ENCODE measurements at places on chromosomes 11 and 22.

DNA sequence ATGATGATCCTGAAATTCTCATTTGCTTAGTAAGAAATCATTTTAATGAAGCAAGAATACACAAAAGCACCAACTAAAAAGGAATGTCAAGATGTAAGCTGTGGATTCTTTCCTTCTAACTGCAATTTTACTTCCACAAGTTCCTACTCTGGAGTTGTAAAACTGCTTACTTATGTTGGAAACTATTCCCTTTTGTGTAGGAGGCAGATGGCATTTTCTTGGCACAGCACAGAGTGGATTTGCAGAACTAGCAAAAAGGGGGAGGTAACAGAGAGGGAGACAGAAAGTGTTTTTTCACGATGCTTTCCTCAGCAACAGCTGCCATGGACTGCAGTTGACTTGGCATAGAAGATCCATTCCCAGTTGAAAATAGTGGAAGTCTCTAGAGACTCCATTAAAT is 1112.0 kb upstream of the RAG2 start:
- DNase-seq, result peak; percentile 32

GRCh38 chr11:69537855-69538640 is 56.6 kb downstream of the LINC01488 start:
- DNase-seq, result no peak

DNA sequence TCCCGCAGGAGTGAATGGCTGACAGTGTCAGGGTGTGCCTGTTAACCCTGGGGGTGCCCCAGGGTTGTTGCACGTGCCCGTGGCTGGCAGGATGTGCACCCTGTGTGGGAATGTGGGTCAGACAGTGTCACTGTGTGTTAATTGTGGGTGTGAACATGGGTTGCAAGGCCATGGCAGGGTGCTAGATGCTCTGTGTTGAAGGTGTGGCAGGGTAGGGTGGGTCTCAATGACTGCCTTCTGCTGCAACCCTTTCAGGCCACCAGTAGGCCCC is 8.3 kb downstream of the RIN1 start:
- no peak for DNase-seq

DNA sequence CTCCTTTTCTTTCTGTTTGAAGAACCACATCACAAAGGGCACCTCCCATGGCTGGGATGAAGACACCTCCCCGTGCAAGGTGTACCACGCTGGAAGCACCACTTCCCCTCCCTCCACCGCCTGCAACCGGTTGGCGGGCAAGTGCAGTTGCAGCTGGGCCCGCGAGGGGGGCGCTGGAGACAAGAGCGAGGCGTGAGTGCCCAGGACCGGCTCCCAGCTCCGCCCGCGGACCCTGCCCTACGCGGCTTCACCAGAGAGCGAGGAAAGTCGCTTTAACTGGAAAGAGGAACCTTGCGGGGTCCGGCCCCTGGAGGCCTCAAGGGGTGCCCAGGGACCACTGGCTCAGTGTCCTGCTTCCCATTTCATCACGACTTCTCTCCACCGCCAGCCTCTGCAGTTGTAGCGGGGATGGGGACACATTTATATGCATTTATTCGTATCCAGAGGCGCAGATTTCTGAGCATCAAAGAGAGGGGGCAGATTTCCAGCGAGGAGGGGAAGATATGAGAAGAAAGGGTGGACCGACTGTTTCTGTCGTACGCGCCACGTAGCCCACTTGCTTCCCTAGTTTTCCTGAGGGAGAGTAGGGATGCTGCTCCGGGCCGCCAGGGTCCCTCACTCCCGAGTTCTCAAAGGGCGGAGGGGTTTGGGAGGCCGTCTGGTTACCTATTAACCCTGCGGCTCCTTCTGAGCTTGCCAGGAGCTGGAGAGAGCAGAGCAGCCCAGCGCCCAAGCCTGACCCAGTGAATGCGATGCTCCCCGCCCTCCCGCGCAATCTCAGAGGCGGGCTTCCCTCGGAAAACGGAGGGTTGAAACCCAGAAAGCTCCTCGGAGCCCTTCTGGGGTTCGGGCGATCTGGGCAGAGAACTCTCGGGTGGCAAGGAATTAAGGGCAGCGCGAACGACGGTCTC is 3.5 kb downstream of the ESAM start:
- peak; percentile 70 for DNase-seq

GRCh38 chr11:100469835-100470234 is 217.3 kb upstream of the ARHGAP42 start:
- peak; percentile 71 for DNase-seq

DNA sequence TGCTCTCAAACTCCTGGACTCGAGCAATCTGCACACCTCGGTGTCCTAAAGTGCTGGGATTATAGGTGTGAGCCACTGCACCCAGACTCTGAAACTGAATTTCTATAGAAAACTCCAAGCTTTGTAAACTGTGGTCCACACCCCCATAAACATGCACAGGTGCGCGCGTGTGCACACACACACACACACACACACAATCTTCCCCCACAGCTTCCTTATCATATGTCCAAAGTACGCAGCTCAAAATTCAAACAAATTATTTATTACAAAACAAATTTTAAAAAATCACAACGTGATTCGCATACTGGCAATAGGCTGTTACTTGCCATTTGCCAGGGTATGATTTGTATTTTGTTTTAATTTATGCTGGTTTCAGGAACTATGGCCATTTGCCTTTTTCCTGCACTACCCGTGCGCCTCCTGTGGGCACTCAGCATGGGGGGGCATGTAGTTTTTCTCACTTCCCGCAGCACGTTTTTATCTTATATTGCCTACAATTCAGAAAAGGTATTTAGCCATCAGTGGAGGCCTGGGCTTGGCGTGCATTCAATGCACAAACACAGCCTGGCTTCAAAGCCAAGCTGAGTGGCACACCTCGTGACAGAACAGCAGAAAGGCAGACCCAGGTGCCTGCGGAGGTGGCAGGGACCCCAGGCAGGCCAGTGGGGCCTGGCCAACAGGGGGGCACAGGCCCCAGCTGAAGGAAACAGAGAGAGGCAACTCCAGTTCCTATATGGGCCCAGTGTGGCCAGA is 10.8 kb upstream of the SNX32 start:
- no peak for DNase-seq

DNA sequence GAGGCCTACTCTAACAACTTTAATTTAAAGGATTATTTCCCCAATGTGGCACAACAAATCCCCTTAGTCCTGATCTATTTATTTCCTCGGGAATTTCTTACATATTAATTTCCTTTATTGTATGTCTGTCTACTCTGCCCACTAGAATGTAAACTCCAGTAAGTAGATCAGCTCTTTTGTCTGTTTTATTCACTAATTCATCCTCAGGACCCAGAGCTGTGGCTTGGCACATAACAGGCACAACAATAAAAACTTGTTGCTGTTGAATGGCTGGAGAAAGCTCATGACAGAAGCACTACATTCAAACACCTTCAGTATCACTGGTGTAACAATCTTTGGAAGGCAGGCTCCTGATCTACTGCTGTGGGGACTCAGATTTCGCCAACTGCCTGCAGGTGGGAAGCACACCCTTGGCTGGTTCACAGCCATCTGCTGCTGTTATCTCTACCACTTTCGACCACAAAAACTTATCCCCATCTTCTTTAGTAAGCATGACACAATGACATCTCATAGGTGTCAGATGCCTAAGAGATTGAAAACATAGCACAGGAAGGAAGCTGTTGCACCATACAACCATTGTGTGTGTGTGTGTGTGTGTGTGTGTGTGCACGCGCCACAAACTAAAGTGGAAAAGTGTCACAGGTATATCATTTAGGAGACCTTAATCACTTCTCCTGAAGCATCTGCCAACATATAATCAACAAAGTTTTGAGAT is 11.9 kb downstream of the HIRA start:
- DNase-seq, result no peak

- peak; percentile 54 for DNase-seq
These were observed 35.7 kb upstream of the KLHL35 start for GRCh38 chr11:75468534-75469340.

DNA sequence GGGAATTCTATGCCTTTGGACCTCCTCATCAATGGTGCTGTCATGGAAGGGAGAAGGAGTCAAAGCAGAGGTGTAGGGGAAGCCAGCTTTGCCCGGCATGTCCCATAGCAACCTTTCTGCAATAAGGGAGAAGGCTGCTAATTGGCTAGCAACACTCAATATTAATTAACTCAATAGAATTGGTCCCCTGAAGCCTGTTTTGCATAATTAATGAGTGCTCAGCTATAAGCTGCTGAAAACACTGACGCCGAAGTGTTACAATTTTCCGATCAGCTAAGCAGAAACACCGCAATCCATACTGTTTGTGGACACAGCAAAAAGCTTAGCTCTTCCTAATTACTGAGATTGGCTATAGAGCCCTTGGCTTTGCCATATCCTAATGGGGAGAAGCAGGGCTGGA is 245.0 kb downstream of the CSNK2A3 start:
- DNase-seq, result no peak

GRCh38 chr11:111406091-111406490 is 27.0 kb upstream of the POU2AF1 start:
- no peak for DNase-seq

- no peak for DNase-seq
These were observed 239.2 kb upstream of the TBCEL start for GRCh38 chr11:120784566-120785251.

GRCh38 chr11:41878095-41878494 is 418.6 kb upstream of the LRRC4C start:
- DNase-seq, result no peak

DNA sequence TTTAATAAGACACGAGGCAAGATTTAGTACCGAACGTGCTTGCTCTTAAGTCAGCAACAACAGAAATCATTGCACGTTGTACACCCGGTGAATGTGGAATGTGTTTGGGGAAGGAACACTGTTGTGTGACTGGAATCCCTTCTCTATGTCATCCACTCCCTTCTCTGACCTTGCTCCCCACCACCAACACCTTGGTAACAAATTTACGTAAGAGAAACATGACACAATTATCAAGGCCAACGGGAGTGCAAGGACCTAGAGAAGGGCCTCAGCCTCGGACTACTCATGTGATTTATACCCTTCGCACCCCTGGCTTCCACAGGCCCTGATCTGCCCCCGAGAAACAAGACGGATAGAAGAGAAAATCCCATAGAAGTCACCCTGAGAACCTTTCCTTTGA is 236.2 kb downstream of the LARGE1 start:
- no peak for DNase-seq

DNA sequence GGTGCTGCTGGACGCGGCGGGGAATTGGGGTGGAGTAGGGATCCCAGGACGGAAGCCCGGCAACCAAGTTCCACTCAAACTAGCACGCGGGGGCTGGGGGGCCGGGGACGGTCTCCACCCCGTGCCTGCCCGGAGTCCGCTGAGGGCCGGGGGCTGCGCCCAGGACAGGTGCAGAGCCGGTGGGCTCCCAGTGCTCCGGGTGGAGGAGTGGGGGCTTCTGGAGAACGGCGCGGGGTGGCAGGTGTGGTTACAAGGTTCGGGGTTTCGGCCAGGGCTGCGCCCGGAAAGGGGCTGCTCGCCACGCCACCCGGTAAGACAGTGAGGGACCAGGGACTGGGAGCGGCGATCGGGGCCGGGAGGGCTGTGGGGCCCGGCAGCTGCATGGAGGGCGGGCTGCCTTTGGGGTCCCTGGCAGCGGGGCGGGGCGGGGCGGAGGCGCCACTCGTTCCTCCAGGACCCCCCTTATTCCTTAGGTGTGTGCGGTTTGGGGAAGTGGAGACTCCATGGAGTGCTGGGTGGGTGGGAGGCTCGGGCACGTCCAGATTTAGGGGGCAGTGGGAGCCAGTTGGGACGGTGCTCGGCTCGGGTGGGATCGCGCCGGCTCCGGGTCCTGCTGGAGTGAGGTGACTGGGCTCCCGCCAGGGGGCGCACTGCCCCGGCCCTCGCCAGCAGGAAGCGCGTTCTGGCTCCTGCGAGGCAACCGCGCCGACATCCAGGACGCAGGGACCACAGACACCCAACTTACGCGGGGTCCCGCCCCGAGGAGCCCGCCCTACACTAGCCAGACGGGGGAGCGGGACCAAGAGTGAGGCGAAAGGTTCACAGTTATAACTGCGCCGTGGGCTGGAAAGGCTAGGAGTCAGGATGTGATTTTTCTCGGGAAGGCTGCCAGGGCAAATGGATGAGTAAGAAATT is 868 bp downstream of the TSPAN18 start:
- DNase-seq, result peak; percentile 92

DNA sequence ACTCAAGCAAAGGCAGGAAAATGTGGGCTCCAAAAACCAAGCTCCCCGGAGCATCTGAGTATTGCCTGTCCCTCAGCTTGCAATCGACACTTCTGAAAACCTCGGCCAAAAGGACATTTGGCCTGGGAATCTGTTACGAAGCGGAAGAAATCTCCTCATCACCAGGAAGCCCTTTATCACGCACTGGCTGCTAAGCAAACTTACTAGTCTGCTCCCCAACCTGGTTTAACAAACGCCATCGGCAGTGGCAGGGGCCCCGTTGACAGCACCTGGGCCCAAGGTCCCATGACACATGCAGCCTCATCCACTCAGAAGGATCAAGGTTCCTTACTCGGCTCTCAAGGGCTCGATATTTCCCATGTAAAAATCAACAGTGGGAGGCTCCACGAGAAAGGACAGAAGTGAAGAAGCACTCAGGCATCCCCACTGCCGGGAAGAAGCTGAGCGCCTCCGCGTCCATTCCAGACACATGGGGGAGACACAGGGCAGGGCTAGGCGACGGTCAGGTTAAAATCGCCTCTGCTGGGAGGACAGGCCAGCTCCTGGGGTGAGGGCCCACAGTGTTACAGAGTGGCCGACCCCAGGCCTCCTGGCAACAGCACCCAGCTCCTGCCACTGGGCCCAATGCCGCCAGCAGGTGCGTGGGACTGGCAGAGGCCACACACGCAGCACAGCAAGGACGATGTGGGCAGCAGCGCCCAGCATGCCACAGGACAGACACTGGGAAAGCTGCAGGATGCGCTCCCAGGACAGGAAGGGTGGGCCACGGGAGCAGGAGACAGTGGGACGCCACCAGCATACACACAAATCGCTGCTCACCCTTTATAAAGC is 27.1 kb downstream of the BRD1 start:
- no peak for DNase-seq

GRCh38 chr11:31369348-31370329 is at the start of the genes DCDC1 and DNAJC24:
Gene DCDC1 (minus strand): TSS chr11:31369739. CDS start chr11:31328280, 41,459 bp downstream.
Gene DNAJC24 (plus strand): TSS chr11:31369860. CDS start chr11:31370749, 889 bp downstream.
- DNase-seq, result peak; percentile 93

DNA sequence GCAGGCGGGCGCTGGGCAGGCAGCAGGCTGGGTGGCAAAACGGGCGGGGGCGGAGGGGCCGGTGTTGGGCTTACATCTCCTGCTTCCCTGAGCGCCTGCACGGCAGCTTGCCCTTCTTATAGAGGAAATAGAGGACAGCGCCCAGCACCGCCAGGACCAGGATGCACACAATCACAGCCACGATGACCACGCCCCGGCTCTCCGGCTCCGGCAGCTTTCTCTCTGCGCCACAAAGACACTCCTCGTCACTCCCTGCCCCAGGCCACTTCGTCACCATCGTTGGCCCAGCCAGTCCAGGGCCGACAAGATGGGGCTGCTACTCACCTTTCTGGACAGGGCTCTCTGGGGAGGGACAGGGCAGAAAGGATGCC is 6.3 kb downstream of the MCAM start:
- DNase-seq, result no peak

GRCh38 chr11:126518972-126519690 is 163.6 kb downstream of the ST3GAL4 start:
- no peak for DNase-seq

- DNase-seq, result no peak
These were observed 1035.3 kb downstream of the NTM start for GRCh38 chr11:132405728-132406127.

GRCh38 chr11:936199-936598 is 10.5 kb downstream of the AP2A2 start:
- DNase-seq, result no peak
